ENCODE measurements at places on chromosomes 3 and 15.

- no peak for DNase-seq
Observed at GRCh38 chr15:60130398-60130797, 126.3 kb downstream of the FOXB1 start.

GRCh38 chr15:71242292-71242691 is 127.0 kb downstream of the THSD4 start:
- no peak for DNase-seq

GRCh38 chr15:41507820-41508290 is 5.8 kb downstream of the LTK start:
- no peak for DNase-seq

DNA sequence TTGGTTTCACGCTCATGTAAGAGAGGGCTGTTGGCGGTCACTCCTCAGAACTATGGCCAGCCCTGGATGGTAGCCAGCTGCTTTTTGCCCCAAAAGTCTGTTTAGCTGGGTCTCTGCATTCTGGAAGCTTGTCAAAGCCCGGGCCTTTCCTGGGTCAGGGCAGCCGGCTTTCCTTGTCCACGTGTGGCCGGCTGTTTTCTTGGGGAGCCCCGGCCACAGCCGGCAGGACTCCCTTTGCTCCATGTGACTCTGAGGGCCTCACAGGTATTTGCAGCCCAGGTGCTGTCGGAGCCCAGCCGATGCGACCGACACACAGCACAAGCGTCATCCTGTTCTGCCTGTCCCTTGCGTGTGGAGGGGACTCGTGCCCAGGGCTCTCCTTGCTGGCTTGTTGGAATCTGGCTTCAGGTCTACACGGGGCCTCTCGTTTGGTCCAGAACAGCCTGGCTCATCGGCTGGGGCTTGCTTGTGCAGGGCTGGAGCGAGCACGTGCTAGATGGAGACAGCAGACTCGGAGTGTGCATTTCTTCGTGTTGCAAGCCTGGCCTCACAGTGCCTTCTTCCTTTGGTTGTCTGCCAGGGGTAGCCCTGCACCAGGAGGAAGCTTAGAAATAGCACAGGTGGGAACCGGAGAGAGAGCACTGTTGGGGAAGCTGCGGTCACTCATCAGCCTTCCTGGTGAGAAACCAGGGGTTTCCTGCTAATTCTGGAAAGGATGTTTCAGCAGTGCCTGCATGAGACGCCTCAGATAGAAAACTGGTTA is 51.5 kb downstream of the PGPEP1L start:
- DNase-seq, result no peak

DNA sequence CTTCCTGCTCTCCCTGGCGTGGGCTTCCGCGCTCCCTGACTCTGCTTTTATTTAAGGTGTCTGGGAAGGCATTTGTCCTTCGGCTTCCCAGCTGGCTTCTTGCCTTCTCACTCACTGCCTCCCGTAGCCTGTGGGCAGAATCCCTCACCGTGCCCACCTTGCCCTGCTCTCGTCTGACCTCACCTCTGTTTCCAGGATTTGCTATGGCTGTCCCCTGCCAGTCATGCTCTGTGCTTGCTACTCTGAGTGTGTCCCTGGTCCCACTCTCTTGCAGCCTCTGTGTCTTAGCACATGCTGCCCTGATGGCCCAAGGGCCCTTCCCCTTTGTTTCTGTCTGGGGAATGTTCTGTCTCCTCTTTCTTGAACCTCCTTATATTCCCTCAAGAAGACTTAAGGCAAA is 26.2 kb downstream of the LPP start:
- DNase-seq, result no peak

GRCh38 chr3:84820906-84821305 is 137.9 kb upstream of the CADM2 start:
- no peak for DNase-seq

GRCh38 chr3:138238711-138239110 is 51.6 kb downstream of the ARMC8 start:
- no peak for DNase-seq

DNA sequence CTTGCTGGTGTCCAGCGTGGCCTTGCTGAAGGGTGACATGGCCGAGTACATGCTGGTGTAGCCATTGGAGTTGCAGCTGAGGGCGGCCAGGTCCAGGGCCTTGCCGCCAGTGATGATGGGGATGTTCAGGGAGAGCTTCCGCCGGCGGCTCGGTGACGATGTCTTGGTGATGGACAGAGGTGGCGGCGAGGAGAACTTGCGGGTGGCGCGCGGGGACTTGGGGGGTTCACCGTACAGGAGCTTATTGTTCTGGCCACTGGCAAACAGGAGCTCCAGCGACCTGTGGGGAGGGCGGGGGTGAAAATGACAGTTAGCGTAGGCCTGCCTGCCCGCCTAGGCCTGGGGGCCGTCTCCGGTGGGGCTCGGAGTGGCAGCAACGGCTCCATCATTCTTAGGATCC is 59.0 kb upstream of the CTSH start:
- DNase-seq, result no peak

DNA sequence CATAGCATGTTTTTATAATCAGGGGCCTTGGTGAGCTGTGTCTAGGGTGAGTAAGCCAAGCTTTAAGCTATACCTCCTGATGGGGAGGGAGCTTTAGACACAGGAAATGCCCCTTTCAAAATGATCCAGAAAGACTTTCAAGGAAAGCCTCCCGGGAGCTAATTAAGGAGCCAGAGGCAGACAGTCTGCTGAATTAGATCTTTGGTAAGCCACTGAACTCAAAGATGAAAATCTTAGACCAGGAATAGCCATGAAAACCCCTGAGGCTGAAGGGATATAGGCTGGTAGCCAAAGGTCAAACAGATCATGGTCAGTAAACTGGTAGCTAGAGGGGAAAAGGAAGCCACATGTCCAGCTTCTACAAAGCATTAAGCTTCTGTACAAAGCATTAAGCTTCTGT is 42.7 kb upstream of the GAP43 start:
- DNase-seq, result no peak

DNA sequence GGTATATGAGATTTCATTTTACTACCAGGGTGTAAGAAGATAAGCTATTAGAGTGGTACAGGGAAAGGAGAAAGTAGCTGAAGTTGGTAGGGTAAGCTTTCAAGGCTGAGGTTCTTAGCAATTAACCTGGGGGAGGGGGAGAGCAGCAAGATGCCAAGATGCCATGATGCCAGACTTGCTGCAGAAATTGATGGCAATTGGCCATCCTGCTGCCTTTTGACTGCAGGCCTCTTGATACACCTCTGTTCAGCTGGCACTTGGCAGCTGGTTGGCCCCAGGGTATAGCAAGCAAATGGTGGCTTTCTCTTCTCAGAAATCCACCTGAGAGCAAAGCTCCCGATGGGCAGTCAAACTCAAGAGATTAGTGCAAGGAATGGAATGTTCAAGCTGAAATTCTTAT is 21.4 kb upstream of the DPH6 start:
- DNase-seq, result no peak

DNA sequence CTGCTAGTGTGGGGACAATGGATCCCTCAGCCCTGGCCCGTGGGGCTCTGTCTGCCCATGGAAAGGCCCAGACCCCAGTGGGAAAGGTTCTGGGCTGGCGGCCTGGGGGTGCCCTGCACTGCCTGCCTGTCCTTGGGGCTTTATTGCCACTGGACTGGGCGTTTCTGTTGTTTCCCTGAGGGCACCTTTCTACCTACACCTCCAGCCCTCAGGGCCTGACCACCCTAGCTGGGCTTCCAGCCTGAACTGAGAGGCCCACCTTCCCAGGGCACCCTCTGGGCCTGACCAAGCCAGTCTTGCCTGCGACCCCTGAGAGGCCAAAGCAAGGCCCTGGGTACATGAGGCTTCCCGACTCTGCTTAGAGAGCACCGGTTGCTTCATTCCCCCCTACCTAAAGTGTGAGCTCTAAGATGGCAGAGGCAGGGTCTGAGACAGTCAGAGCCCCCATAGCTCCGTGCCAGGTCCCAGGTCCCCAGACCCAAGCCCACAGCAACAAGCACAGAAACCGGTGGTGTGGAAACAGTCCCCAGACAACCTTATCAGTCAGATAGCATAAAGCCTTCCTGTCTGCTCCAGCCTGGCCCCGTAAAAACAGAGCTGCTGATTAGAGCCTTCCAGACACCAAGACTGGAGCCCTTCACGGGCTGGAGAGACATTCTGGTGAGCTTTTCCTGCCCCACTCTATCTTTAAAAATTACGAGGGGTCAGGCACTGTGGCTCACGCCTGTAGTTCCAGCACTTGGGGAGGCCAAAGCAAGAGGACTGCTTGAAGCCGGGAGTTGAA is 102.8 kb downstream of the CHSY1 start:
- no peak for DNase-seq
